ENCODE measurements at places on chromosomes 7 and 10.

DNA sequence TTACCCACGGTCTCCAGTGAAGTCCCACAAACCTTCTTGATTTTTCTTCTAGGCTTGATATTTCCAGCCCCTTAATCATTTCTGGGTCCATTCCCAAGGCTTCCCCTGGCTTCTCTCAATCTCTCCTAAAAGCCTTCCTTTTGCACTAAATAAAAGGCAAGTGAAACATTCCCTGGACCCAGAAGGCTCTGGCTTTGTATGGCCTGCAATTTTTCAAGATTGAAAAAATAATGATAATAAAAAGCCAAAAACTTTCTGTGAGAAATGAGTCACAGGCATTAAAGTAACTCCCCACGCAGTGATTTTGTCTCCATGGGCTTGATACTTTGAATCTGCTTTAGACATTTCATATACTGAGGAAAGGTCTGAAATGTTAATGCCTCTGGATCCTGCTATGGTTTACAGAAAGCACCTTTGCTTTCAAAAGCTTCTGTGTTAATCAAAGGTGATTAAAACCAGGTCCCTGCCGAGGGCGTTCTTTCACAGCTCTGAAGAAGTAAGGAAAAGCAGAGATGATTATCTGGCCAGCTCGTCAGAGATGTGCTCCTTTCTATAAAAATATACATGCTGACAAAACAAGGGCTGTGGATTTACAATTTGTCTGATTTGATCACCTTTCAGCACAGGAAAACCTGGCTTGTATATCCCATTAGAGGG is 118.9 kb upstream of the TMEM72 start:
- DNase-seq, result no peak

DNA sequence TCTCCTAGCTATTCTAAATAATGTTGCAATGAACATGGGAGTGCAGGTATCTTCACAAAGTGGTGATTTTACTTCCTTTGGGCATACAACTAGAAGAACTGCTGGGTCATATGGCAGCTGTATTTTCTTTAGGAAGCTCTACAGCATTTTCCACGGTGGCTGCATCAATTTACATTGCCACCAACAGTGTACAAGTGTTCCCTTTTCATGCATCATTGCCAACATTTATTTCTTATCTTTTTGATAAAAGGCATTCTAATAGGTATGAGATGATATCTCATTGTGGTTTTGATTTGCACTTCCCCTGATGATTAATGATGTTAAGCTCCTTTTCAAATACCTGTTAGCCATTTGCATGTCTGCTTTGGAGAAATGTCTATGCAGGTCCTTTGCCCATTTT is 52.6 kb downstream of the NT5C2 start:
- DNase-seq, result no peak

DNA sequence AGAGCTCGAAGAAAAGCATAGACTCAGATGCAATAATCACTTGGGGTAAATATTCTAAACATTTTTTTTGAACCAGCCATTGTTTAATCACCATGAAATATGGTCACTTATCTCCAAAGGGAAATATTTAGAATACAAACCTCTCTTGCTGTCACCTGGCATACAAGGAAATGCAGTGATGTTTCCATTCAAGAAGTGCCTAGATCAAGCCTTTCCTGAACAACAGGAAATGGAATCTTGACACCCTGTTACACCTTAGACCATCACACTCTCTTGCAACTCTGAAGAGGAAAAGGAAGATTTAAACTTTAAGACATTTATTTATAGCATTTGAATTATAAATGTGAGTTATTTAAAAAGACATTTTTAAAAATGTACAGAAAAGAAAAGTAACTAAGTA is 263.0 kb upstream of the BMPER start:
- no peak for DNase-seq

DNA sequence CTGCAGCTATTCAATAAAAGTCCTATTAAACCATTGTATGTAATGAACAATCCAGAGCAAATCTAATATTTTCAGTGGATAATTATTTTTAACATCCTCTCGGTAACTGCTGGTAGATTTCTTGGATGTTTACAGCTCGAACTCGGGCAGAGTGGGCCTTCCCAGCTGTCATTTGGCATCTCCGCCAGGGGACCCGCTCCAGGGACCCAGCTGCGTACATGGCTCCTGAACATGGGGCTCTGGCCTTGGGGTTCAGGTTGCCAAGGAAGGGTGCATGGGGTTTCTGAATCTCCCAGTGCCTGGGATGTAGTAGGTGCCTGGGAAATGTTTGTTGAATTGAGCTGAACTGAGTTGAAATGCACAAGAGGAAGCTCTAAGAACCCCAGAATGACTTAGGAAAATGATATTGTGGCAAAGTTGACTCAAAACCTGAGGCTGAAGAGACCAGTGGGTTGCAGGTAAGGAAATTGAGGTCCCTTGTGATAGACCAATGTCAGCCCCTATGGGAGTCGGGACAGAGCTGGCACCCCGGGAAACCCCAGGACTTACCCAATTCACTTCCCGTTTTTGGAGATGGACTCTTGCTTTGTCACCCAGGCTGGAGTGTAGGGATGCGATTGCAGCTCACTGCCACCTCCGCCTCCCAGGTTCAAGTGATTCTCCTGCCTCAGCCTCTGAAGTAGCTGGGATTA is 228.4 kb downstream of the CUX1 start:
- DNase-seq, result no peak

- no peak for DNase-seq
Observed at GRCh38 chr10:80173466-80173865, 31.9 kb downstream of the ANXA11 start.

GRCh38 chr7:154188330-154188729 is 136.1 kb downstream of the DPP6 start:
- DNase-seq, result no peak

DNA sequence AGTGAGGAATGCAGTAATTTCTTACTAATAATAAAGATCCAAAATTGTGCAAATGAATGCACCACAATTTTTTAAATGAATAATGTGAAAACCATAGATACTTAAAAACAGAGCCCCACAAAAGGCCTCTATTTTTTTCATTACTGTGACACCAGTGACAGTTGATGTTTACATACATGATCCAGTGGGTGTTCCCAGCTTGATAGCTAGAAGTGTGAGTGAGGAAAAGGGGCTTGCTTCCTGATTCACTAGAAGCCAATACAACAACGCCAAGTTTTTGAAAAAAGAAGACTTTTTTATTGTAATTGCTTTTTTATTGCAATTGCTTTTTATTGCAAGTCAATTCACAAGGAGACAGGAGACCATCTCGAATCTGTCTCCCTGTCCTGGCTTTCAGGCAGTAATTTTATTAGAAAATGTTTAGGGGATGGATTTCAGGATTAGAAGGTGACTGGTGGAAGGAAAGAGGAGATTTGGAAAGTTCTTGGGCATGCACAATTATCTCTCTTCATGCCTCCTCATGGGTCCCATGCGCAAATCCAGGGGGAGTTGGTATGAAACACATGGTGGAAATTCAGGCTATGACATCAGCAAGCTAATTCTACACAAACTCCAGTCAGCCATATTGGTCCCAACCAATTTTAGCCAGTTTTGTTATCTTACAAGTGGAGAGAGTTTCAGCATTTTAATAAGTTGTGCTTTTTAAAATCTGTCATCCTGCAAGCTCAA is 44.4 kb upstream of the ZNF438 start:
- DNase-seq, result no peak

DNA sequence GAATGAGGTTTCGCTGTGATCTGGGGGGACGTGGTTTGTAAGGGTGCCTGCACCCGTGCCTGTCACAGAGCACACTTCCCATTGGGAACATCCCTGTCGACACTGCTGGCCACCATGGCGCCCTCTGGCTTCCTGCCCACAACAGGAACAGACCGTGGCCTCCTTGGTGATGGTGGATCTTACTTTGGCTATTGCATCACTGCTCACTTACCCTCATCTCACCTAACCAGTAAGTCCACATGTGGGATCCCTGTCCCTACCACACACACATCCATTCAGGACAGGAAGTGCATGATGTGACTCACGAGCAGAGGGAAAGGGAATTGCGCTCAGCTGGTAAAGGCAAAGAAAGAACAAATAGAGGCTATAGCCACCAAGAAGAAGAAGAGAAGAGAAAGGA is 26.2 kb upstream of the SEC61G start:
- DNase-seq, result no peak

GRCh38 chr10:47198221-47198620 is 101.8 kb upstream of the GDF10 start:
- no peak for DNase-seq

DNA sequence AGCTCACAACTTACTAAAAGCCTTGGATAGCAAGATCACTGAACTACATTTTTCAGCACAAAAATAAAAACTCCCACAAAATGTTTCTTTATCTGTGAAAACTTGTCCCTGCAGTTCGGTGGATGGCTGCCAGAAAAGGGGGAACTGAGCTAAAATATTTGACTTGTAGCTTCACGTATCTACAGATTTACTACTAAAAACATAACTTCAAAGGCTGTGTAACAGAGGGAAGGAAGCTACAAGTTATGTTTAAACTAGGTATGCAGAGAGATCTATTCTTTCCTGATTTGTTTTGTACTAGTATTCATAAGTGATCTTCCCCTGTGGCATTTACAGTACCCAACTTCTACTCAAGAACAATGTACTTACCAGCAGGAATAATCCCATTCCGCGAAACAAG is 25.1 kb downstream of the SGCE start:
- DNase-seq, result no peak

DNA sequence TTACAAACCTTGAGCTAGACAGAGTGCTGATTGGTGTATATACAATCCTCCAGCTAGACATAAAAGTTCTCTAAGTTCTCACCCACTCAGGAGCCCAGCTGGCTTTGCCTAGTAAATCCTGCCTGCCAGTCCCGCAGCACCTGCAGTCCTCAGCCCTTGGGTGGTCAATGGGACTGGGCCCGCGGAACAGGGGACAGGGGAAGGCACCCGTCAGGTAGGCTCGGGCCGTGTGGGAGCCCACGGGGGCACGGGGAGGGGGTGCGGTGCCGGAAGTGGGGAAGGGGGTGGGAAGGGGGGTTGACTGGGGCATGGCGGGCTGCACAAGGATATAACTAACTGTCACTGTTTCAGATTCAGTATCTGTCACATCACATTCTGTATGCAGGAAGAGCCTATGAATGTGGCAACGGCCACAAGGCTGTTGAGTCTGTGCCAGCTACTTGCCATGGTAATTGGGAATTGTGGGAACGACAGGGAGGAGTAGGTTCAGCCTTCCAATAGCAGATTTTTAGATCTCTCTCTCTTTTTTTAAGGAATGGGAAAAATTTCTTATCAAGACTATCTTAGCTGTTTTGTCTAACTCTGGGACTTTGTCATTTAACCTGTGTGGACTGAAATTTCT is 205.1 kb upstream of the PLPP4 start:
- no peak for DNase-seq

DNA sequence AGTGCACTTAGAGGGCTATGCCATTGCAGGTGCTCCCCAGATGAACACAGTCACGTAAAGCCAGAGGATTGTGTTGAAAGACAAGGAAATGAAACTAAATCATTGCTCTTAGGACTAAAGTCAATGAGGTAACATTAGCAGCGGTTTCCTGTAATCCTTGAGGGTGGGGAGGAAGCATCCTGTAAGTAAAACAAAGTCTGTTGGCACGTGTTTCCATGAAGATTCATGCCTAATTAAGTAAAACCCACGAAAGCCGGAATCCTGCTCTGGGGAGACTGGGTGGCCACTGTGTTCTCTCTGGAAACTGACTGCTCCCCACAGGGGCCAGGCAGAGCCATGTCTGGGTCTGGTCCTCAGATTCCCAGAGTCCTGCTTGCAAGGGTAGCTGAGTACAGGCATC is 18.3 kb downstream of the STEAP1B start:
- DNase-seq, result no peak

GRCh38 chr10:132488231-132488821 is 49.3 kb upstream of the INPP5A start:
- no peak for DNase-seq

- no peak for DNase-seq
Observed at GRCh38 chr10:121337427-121337826, 260.8 kb downstream of the FGFR2 start.

DNA sequence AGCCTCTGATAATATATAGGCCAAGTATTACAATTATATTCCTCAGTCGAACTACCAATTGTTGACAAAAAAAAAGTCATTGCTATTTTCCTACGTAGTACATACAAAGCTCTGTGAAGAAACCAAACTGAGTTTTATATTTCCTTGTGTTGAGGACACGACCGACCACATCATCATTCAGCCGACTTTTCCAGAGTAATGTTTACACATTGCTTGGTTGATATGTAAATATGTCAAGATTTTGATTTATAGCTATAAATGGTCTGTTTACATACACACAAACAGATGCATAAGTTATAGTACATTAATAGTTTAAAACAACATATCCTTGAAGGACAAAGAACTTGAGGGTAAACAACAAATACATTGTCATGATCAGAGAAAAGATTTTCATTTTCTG is 121.5 kb downstream of the CRPPA start:
- no peak for DNase-seq

GRCh38 chr7:104241538-104242209 is 33.9 kb upstream of the ORC5 start:
- DNase-seq, result no peak

- no peak for DNase-seq
Observed at GRCh38 chr10:26432938-26433337, 5.2 kb upstream of the APBB1IP start.

DNA sequence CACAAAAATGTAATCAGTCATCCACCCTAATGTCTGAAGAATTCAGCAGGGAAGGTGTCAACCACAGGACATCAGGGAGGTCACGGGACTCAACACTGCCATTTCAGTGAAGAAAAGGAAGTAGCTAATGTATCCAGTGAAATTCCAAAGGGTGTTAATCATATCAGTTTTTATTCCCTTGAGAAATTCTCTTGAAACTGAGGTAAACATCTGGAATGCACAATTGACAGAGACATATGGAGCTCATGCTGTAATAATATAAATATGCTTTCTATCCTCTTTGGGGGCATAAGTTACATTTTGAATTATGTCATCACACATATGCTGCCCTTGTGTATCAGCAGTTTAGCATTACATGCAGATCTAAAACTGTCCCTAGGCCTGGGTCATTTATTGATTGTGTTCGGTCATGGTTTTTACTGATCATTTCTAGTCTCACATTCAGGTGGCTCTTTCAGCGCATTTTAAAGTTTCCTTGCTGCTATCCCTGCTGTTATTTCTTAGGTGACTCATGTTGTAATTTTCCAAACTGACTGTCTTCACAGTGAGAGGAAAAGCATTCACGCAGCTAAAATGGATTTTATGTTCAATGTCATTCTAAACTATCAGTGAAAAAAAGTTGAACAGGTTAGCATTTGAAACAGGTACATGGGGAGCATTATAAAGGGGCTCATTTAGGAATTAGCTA is 273.9 kb downstream of the TSPAN12 start:
- no peak for DNase-seq

Data from activated CD4-positive, CD25-positive, alpha-beta regulatory T cell treated with anti-CD3 and anti-CD28 coated beads, Interleukin-2, amount 50 U/mL, for 72 hours (primary cell).